ENCODE measurements at places on chromosomes 5 and 9. TPM values are rescaled to one million over a fixed set of nuclear protein-coding genes. Genes with fewer than 3 reads are reported as not detected.

The SPINK7 gene
- total RNA-seq = not detected

The GRPEL2 gene
- 21.6 TPM for total RNA-seq

The SARDH gene
- total RNA-seq = 6.0 TPM

The HRH2 gene
- total RNA-seq = 4.3 TPM

The TRAF2 gene
- total RNA-seq = 17.0 TPM

The QRFP gene
- not detected for total RNA-seq

The TAF1L gene
- total RNA-seq = not detected

The SPINK4 gene
- not detected for total RNA-seq

The IGFBPL1 gene
- not detected for total RNA-seq

The SPATA31D4 gene
- not detected for total RNA-seq

The GALT gene
- total RNA-seq = 48.9 TPM

The ADAMTS19 gene
- 0.27 TPM for total RNA-seq

The ECSCR gene
- 32.3 TPM for total RNA-seq

The ARHGEF39 gene
- not detected for total RNA-seq

The KCNMB1 gene
- 1.4 TPM for total RNA-seq

The C9orf50 gene
- 2.2 TPM for total RNA-seq

The SH3GL2 gene
- 1.1 TPM for total RNA-seq

The TNFSF15 gene
- 11.9 TPM for total RNA-seq

The FOXD1 gene
- 99.3 TPM for total RNA-seq

The CD180 gene
- 2.0 TPM for total RNA-seq

The RORB gene
- total RNA-seq = 2.5 TPM

The IFNA2 gene
- not detected for total RNA-seq

The TMEM174 gene
- not detected for total RNA-seq

The BTNL3 gene
- not detected for total RNA-seq

The OR1Q1 gene
- total RNA-seq = not detected
